ENCODE measurements at places on chromosomes 1 and 21.

GRCh38 chr1:38208716-38209632 is 162.4 kb upstream of the POU3F1 start:
- DNase-seq: no peak

- no peak for DNase-seq
Observed at GRCh38 chr1:65027666-65028358, 61.5 kb upstream of the JAK1 start.

- no peak for DNase-seq
Observed at GRCh38 chr1:56964349-56965017, 1.3 kb downstream of the C8B start.

DNA sequence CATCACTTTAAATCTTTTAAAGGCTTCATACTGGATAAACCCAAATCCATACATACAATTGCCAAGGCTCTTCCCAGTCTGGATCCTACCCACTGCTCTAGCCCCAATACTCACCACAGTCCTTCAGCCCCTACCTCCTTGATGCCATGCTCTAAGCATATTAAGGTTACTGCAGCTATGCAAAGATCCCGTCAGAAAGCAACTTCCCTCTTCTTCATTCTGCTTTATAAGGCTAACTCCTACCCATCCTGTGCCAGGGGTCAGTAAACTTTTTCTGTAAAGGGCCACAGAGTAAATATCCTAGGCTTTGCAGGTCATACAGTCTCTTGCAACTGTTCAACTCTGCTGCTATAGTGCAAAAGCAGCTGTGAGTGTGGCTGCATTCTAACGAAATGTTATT is 34.3 kb upstream of the MTF1 start:
- no peak for DNase-seq

- peak; percentile 69 for DNase-seq
Observed at GRCh38 chr1:116508984-116509980, 61.5 kb downstream of the CD58 start.

DNA sequence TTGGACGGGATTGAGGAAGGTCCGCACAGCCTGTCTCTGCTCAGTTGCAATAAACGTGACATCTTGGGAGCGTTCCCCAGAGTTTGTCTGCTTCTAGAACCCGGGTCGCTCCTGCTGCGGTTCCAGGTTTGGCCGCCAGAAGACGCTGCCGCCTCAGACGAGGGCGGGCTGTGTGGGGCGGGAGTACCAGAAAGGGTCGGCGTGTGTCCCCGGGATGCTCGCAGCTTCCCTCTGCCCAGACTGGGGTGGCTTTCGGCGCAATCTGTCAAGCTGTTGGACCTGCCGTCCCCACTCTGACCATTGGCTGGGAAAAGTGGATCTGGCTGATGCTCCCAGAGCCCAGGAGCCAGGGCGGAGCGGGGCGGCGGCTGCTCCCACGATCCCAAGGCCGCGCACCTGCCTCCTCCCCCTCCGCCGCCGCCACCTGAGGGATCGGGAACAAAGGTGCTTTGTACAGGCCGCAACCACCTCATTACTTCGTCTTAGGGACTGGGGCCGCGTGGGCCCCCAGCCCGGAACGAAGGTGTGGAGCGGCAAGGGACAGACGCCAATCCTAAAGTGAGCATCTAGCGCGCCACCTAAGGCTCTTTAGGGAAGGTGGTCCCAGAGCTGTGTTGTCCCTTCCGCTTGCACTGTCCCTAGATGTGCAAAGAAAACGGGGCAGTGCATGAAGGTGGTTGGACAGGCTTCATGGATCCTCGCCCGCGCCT is 683 bp upstream of the EFNA4 start:
- peak; percentile 74 for DNase-seq

DNA sequence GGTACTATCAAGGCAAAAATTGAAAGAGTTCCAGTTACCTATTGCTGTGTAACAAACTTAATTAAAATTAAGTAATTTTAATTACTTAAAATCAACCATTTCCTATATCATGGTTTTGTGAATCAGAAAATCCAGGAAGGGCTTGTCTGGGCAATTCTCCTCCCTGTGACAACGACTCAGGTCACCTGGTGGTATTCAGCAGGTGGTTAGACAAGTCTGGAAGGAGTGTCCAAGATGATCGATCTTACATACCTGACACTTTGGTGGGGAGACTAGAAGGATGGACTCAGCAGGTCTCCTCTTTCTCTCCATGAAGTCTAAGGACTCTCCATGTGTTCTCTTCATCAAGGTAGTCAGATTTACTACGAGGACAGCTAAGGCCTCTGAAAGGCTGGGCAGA is 22.9 kb downstream of the SERPINC1 start:
- no peak for DNase-seq

DNA sequence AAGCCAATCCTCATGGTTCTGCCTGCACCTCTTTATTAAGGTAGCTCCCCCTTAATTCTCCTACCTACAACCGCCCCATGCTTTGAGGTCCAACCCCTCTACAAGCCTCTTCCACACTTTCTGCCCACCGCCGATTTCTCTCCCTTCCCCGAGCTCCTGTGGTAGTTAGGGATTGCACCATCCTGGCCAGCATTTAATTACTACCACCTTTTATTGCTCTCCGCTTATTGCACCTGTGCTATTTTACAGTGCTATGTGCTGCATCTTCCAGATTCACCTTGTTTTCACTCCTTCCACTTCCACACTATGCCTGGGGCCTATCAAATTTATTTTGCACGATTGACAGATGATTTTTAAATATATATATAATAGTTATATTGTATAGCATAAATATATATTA is 29.3 kb upstream of the DNAJC11 start:
- DNase-seq: no peak

- no peak for DNase-seq
Observed at GRCh38 chr1:95650631-95651030, 416.6 kb downstream of the RWDD3 start.

GRCh38 chr1:12415038-12415466 is 185.2 kb downstream of the VPS13D start:
- no peak for DNase-seq

- DNase-seq: no peak
Observed at GRCh38 chr1:37040261-37040660, 5.9 kb upstream of the GRIK3 start.

DNA sequence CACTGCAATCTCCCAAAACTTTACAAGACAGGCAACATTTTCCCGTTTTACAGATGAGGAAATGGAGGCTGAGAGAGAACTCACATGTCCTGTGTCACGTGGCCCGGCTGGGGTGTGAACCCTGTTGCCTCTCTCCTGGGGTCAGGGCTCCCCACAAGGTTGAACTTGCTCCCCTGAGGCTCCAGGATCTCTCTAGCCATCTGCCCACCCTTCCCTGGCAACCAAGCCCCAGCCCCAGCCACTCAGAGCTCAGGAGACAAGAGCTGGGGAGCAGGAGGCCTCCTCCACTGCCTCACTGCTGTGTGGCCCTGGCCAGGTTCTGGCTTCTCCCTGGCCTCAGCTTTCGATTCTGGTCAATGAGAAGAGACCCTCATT is 11.8 kb downstream of the LAPTM5 start:
- no peak for DNase-seq

DNA sequence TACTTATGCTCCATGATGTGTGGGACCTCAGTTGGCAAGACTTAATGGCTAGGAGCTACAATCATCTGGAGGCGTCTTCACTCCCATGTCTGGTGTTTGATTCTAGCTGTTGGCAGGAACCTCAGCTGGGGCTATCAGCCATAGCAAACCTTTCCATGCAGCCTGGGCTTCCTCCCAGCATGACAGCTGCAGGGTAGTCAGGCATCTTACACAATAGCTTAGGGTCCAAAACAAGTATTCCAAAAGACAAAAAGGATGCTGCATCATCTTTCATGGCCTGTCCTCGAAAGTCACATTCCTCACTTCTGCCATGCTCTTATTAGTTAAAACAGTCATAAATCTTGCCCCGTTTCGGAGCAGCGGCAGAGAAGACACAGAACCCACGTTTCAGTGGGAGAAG is 90.9 kb downstream of the LRRC8C start:
- DNase-seq: no peak

DNA sequence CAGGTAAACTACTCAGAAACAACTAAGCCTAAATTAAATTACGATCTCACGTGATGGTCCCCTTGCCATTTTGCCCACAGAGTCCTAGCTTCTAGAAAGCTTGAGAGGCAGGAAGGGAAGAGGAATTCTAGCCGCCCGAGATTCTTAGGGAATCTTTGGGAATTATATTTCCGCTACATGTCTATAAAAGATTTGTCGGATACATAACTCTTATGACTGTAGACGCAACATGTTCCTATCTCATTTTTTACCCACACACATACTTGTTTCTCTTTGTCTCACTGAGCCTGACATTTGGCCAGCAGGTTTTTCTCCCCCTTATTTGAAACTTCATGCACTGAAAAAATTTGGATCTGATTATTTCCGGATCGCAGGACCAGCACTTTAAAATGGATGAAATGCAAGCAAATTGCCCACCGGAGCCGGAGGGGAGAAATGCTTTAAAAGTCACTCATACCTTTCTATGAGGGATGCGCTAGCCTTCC is 5.5 kb downstream of the GLIS1 start:
- DNase-seq: peak; percentile 31

DNA sequence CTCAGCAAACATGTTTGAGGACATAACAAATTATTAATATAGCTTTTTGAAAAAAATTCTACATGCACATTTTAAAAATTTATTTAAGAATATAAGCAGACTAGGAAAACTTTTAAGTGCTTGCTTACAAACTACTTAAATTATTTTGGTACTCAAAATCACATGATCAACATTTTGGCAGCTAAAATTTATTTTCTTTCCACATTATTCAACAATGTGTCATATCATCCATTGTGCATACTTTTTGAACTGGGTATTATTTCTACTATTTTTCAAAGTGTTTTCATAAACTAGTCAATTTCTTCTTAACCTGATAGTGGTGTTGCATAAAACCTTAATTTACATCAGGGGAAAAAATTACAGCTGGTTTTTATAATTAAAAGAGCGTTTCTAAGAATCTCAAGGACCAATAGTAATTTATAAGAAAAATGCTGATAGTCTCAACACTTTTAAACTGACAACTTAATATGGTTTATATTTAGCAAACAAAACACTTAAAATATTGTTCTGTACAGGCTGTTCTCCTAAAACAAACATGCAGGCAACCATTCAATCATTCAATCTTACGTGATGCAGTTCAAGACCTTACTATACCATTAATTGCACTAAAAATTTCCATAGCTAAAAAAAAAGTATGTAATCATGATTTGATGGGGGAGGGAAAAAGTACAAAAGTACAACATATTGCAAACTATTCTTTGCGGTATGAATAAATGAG is 105.0 kb downstream of the GPATCH2 start:
- DNase-seq: no peak

DNA sequence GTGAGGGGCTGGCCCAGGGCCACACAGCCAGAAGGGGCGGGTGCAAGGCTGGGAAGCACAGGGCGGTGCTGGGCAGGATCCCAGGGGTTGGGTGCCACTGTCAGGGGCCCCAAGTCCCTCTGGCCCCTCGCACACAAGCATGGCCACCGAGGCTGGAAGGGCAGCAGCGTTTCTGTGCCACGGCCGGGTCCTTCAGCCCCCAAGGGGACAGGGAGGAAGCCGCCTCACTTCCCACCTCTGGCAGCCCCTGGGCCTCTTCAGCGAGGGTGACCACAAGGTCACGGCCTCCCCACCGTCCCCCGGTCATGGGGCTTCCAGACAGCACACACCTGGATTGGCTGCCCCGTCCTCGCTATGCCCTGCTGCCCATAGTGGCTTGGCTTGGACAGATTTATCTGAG is 77.1 kb upstream of the TTC34 start:
- DNase-seq: no peak
